ENCODE measurements at places on chromosomes 11 and 22. TPM values are rescaled to one million over a fixed set of nuclear protein-coding genes. Genes with fewer than 3 reads are reported as not detected.

- no peak for DNase-seq
- no peak overlapping the region for H3K4me3 ChIP-seq
- no peak overlapping the region for H3K27ac ChIP-seq
- peaks cover 13% of the 10 kb centered on the region for H3K27me3 ChIP-seq
- no peaks in the 10 kb centered on the region for H3K36me3 ChIP-seq
Observed at GRCh38 chr11:120399307-120399706, 63.1 kb downstream of the ARHGEF12 start.

DNA sequence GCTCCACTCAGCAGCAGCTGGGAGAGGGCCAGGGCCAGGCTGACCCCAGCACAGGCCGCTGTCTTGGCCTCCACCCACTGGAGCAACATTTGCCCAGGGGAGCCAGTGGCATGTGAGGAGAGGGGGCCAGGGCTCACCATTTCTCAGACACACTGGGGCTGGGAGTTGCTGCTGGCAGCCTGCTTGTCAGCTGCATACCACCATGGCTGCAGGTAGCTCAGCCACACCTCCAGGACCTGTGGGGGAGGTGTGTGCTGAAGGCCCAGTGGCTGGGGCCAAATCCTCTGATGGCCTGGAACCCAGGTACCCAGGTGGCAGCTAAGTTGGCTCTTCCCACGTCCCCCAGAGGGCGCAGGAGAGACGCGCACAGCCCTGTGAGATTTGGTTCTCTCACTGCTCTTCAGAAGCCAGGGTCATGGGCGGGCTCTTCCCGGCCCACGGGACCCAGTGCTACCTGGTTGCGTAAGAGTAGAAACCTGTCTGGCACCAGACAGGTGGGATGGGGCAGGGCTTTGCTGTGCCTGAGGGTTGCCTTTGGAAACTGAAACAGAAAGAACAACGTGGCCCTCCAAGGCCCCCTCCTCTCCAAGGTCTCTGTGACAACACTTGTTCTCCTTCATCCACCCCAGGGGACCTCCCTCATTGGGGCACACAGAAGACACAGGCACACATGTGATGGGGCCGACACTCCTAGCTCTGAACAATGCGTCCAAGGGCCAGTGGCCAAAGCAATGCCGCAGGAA is 98.8 kb downstream of the MED15 start:
- peak; percentile 87 for DNase-seq
- H3K4me3 ChIP-seq: no peak overlapping the region
- no peak overlapping the region for H3K27ac ChIP-seq

DNA sequence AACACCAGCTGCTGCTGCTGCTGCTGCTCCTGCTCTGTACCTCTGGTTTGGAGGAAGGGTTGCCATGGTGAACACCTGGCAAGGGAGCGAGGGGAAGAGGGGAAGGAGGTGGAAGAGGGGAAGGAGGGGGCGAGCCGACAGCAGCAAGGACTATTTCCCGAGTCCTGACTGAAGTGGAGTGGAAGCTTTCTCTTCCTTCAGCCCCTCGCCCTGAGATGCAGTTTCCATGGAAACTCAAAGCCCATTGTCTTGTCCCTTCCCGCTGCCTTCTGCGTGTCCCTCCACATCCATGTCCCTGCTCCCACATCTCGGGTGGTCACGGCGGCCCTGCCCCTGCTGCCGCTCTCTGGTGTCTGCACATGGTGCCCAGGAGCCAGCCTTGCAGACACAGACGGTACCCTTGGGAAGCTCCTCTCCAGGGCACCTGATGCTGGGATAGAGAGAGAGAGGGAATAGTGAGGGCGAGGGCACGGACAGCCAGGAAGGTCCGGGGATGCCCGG is 28.6 kb downstream of the FAM83F start:
- DNase-seq: no peak
- H3K4me3 ChIP-seq: no peak overlapping the region
- H3K27ac ChIP-seq: no peak overlapping the region
- H3K4me1 ChIP-seq: peaks cover 7% of the 10 kb centered on the region
- H3K36me3 ChIP-seq: no peaks in the 10 kb centered on the region

DNA sequence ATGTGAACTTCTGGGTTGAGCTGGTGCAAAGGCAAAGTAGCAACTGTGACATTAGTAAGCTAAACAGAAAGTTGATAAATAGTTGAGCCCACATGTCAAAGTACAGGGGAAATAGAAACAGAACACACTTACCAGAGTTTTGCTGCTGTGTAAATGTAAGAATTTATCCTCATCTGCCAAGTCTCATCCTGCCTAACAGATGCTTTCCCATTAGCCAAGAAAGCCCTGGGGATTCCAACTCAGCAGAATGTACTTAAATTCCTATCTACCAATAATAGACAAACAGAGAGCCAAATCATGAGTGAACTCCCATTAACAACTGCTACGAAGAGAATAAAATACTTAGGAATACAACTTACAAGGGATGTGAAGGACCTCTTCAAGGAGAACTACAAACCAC is 7.3 kb upstream of the OR51A2 start:
- DNase-seq: no peak
- H3K27ac ChIP-seq: no peak overlapping the region
- no peak overlapping the region for H3K4me3 ChIP-seq
- no peaks in the 10 kb centered on the region for H3K4me1 ChIP-seq

The IL18 gene
- not detected for total RNA-seq

Measured in CD4-positive, alpha-beta T cell (primary cell).